ENCODE measurements at places on chromosomes 16 and 17.

DNA sequence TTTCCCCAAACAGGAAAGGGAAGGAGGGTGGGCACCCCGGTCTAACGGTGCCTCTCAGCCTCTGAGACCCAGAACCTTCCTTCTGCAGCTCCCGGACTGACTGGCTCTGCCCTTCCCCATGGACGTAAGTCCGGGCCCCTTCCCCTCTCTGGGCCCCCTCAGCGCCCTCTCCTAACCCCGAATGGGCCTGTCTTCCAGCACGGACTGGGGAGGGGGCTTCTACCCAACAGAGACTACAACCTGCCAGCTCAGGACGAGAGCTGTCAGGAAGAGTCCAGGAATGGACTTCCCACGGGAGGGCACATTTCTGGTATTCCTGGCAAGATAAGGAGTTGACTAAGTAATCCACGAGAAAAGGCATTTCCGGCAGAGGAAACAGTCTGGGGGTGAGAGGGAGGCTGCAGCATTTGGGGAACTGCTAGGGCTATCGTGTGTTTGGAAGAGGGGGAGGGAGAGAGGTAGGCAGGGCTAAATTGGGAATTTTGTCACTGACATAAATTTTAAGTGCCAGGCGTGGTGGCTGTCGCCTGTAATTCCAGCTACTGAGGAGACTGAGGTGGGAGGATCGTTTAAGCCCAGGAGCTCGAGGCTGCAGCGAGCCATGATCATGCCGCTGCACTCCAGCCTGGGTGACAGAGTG, 12.1 kb upstream of the ALDOA start:
- no peak for DNase-seq

DNA sequence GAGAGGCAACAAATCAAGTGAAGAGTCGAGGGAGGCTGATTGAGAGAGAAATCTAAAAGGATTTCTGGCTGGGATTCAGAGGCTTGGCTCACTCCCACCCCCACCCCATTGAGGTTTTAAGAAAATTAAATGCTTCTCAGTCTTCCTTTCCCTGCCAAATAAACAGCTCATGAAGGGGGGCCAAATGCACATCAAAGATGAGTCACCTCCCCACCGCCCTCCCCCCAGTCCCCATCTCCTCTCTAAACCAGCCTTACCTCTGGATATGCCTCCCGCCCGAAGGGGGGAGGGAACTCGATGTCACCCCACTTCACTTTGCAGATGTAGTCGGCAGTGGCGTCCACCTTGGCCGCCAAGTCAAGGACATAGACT, 11.6 kb downstream of the ACLY start:
- no peak for DNase-seq

GRCh38 chr16:85658504-85659326, 30.0 kb downstream of the GINS2 start:
- DNase-seq = no peak

DNA sequence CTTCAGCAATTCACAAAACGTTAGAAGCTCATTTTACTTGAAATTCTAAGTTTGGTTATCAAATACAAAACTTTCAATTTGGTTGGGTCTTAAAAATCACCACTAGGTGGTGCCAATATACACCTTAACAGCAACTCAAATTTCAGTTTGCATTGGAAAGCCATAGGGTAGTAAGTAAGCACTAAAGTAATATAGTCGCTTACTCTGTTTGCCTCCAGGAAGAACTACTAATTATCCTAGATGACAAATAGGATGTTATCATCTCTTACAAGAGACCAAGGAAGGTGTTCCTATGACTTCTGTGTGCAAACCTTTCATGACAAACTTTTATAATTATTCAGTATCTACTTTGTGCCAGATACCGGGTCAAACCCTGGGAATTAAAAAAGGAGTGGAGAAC, 93.3 kb downstream of the MYO1D start:
- no peak for DNase-seq

DNA sequence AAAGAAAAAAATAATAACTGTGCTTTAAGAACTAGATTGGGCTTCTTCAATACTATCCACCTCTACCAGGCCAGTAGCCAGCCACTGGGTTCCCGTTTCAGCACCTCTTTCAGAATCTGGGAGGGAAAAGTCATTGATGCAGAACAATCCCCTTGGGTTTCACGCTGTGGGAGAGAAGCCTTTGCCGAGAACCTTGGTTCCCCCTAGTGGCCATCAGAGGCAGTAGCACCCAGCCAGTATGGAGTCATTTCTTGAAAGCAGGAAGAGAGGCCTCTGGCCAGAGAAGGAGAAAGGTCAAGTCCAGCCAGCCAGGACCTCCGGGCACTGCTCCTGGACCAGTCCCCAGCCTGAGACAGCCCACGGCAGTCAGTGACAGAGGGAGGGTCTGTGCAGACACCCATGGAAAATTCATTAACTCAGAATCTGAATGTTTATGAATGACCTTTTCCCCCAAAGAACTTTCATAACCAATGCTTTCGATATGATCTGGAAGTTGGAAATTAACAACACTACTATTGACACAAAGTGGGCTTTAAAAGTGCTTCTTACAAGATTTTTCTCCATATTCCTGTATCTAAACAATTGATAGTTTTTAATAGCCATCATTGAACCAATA, 51.2 kb upstream of the CDH5 start:
- peak; percentile 11 for DNase-seq

- DNase-seq = no peak
These were observed 23.5 kb downstream of the NFE2L1 start for GRCh38 chr17:48071654-48072053.

DNA sequence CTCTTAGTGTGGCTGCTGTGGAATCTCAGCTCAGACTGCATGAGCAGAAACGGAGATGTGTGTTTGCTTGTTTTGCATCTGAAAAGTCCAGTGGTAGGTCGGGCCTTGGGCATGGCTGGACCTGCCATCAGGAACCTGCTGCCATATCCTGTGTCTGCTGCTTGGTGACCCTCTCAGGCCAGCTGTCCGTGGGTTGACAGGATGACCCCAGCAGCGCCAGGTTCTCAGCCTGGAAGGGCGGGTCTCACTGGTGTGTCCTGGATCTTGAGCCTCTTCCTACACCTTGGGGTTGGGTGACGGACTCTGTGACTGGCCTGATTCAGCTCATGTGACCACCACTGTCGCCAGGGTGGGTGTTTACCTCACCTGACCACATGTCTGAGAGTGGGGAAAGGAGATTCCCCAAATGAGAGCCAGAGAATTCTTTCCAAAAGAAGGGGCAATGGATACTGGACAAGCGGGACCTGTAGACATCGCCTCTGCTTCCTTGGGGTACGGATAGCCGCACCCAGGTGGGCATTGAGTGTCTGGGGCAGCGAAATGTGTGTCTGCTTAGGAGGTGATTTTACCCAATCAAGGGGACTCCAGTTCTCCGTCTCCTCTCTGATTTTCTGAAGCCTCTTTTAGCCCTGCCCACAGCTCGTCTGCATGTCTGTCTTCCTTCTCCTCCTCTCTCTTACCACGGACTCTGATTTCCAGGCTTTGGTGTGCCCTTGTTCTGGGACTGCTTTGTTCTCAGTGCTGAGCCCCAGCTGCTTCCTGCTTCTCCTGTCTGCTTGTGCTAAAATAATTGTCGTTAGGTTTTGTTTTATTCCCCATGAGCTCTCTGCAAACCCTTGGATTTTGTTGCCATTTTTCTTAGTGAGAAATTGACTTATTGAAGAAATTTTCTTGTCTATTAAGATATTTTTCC, 399.7 kb downstream of the CPPED1 start:
- DNase-seq = no peak

- DNase-seq = no peak
These were observed 23.3 kb downstream of the SHISA6 start for GRCh38 chr17:11264183-11264871.

- DNase-seq = no peak
These were observed 18.3 kb downstream of the NQO1 start for GRCh38 chr16:69707920-69708683.

- DNase-seq = no peak
These were observed 15.8 kb downstream of the TSPOAP1 start for GRCh38 chr17:58312829-58313228.

DNA sequence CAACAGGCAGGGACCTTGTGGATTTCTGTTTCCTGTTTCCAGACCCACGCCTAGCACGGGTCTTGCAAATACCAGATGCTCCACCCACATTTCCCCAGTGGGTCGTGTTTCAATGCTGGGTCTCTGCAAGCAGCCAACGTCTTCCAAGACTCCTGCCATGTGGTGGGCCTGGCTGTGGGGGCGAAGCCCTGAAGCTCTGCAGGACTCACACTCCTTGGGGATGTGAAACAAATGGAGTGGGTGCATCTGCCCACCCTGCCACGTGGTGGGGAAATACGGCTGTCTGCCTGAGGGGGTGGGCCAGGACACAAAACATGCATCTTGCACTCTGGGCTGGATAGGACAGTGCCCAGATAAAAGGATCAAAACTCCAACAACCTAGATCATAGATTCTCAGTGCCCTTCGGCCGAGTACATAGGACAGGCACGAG, 32.6 kb downstream of the FA2H start:
- DNase-seq = no peak

- peak; percentile 21 for DNase-seq
These were observed 313.1 kb upstream of the TNRC6C start for GRCh38 chr17:77645072-77646045.

DNA sequence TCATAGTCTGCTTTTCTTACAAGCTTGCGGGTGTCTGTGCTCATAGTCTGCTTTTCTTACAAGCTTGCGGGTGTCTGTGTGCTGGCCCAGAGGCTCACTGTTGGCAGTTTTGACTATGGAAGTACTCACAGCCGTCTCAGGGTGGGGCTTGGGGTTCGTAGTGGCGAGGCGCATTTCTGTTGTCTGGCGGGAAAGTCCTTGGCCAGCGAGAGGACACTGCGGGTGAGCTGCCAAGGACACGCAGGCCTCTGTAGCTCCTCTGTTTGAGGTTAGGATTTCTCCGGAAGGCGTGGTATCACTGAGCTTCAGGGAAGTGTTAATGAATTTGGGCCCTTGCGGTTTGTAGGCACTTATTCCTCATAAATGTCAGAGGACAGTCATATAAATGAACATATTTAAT, 13.5 kb downstream of the TBCD start:
- DNase-seq = no peak

DNA sequence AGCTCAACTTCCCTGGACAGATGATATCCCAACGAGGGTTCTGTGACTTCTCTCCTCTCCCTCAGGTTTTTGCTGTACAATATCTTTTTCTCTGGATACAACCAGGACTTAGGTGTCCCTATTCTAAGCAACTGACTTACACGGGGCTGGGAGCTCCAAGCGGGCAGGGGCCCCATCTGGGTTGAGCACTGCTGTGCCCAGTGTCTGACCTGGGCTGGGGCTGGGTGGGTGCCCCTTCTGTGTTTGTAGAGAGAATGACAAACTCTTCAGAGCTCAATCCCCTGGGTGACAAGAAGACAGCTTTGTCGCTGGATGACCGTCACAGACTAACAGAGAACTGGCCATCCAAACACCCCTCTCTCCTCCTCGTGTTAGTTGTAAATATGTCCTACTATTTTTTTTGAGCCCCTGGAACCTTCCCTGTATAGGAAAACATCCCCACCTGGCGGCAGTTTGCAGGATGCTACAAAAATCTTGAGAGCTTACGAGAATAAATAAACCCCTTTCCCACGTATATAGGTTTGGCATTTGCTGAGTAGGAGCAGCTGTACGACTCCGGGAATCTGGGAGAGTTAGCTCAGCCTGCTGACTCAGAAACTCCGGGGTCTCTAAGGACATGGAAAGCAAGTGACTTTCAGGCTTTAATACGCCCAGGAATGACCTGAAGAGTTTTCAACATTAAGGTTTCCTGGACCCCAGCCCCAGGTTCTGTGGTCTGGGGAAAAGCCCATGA, 23.7 kb upstream of the RCVRN start:
- DNase-seq = no peak

DNA sequence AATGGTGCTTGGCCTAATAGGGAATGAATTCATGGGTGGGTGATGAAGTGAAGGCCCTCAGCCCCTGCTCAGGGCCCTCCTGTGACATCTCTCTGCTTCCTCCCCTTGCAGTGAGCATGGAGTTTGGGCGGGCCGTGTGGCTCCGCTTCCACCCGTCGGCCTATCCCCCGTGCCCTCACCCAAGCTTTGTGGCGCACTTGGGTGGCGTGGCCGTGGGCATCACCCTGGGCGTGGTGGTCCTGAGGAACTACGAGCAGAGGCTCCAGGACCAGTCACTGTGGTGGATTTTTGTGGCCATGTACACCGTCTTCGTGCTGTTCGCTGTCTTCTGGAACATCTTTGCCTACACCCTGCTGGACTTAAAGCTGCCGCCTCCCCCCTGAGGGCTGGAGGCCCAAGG, 21.1 kb downstream of the C17orf75 start:
- no peak for DNase-seq

GRCh38 chr16:82963653-82964052, 336.9 kb downstream of the CDH13 start:
- no peak for DNase-seq

DNA sequence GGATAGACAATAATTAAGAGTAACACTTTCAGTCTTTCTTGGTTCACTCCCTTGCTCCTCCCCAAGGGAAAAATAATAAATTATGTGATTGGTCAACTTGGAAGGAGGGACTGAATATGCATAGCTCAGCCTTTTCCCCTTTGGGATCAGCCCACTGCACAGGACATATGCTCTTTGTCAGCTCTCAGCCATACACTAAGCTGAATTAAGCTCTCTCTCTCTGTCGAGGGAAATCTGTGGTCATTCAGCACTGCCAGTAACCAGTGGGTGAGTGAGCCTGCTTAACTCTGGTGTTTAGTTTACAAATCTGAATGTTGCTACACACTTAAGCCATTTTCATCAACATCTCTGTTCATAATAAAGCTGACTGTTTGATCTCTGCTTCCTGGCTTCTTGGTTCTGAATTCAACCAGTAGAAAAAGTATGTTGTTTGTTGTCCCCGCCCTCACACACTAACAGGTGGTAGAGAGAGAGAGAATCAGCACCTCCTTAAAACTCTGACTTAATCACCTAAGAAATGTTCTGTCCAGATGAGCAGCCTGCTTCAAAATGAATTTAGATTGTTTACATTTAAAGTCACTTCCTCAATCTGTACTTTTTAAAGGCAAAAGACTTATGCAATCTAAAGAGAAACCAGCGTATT, 102.3 kb upstream of the C17orf78 start:
- no peak for DNase-seq

DNA sequence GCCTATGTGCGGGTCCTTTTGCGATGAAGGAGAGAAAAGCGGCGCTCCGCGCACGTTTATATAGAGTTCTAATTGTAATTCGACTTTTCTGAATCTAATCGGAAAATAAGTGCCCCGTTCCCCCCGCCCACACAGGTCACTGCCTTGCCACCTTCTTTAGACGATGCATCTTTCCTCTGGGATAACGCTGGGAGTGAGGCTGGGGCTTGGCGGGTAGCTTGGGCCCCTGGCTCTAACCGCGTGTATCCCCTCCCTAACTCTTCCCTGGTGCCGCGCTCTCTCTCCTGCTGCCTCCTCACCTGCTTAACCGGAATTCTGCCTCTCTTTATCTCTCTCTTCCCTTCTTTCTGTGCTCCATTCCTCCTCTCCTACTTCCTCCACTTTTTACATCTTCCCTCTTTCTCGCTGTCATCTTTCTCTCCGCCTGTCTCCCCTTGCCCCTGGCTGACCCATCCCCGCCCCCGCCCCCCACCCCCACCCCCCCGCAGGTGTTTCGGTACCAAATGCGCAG, 2.6 kb downstream of the LHX1 start:
- DNase-seq = no peak

DNA sequence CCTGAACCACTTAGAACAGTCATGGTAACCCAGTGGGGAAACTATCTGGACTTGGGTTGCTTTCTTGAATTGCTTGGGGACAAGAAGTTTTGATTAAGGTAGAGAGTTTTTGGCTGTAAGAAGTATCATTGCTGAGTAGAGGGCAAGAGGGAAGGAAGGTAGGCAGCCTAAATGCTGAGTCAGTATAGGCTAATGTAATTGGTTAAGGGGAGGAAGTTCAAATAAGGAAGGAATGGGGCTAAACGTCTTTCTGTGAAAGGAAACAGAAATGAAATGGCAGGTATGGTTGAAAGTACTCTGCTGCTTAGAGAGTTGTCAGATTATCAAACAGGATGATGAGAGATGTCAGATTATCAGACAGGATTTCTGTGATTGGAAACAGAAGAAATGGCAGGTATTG, 20.3 kb downstream of the KPNB1 start:
- no peak for DNase-seq

Data from activated T-helper 1 cell treated with anti-CD3 and anti-CD28 coated beads, Interleukin-2, amount 50 U/mL, for 16 hours (primary cell).